ENCODE measurements at places on chromosomes 4 and X.
A peak's percentile ranks its signal among the peaks of the same experiment; 100 is the strongest.

- peak; percentile 24 for DNase-seq
These were observed 80.0 kb downstream of the ARSJ start for GRCh38 chr4:113899271-113900070.

DNA sequence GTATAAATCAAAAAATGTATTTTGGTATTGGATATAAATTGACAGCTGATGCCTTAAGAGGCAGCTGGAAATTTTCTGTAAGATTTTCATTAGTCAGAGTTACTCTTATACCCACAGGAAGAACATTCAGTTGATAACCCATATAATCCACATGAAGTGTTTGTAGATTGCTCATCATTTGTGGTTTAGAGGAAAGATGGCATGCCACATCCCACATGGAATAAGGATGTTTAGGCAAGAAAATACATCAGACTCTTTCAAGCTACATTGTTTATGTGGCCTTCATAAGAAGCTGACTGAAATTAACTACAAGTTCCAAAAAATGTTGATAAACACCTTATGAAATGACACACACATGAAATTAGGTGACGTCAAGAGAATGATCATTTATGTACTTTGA is 56.6 kb downstream of the AREG start:
- DNase-seq, result no peak

DNA sequence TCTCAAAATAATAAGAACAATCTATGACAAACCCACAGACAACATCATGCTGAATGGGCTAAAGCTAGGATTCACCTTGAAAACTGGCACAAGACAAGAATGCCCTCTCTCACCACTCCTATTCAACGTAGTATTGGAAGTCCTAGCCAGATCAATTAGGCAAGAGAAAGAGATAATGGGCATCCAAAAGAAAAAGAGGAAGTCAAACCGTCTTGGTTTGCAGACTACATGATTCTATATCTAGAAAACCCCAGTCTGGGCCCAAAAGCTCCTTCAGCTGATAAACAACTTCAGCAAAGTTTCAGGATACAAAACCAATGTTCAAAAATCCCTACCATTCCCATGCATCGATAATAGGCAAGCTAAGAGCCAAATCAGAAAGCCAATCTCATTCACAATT is 59.0 kb downstream of the CHM start:
- no peak for DNase-seq

GRCh38 chr4:47817275-47817674 is 20.6 kb downstream of the CORIN start:
- no peak for DNase-seq

DNA sequence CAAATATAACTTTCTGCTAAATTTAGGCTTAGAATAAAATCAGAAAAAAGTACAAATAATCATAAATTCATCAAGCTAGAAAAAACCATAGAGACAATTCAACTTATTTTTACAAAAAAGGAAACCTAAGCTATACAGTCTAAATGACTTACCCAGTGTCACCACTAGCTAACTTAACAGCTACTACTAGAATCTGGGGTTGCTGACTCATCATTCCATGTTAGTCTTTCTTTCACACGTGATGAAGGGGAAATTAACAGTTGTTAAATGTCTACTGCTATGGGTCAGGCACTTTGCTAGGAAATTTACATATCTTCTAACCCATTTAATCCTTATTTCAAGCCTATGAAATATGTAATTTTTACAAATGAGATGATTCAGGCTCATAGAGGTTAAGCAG is 349.3 kb upstream of the GALNT7 start:
- DNase-seq, result no peak

DNA sequence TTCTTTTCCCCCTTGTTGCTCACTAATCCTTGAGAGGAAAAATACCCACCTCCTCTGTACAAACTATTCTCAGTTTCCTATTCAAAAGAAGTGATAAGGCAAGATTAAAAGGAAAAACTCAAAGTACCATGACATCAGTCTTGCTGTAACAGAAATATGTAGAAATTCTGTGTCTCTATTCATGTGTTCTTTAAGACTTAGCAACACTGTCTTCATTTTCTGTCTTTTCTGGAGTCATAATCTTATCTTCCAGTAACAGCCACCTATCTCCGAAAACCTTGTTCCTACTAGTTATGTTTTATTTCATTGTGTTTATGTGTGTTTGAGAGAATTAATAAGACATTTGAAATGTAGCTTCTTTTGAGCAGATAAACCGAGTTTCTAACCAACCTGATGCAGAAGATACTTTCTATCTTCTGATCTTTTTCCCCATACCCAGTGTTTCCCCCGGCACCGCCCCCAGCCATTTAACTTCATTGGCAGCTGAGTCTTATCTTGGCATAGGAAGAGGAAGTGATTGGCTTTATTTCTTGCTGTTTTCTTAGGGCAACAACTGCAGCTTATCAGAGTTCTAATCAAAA is 8.0 kb downstream of the FAM241A start:
- no peak for DNase-seq

GRCh38 chr4:3022112-3022511 is 52.2 kb downstream of the HTT-AS start:
- DNase-seq, result no peak

- DNase-seq, result no peak
These were observed 1.8 kb upstream of the TMEM164 start for GRCh38 chrX:110000847-110001713.

DNA sequence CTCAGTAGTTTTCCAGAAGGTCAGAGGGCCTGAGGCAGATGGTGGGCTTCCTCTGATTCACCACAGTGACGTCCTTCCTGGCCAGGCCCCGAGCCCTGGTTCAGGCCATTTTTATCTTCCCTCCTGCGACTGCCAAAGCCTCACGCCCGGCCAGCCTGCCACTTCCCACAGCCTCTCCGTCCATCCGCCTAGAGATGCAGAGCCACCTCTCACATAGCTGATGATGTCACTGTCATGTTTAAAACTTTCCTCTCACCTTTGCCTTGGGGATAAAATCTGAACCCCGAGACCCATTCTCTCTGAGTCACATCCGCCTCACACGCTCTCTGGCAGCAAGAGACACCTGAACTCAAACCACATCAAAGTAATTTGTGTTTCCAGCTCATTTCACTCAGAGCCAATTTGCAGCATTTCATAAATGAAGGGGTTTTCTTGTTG is 175.3 kb downstream of the QDPR start:
- DNase-seq, result peak; percentile 66

- no peak for DNase-seq
These were observed 20.6 kb upstream of the ALB start for GRCh38 chr4:73383452-73383851.

- no peak for DNase-seq
These were observed 22.4 kb downstream of the FAM53A start for GRCh38 chr4:1661695-1662094.

GRCh38 chr4:6228158-6229067 is 28.1 kb upstream of the JAKMIP1 start:
- no peak for DNase-seq

GRCh38 chr4:122489061-122489460 is 32.5 kb upstream of the IL2 start:
- DNase-seq, result no peak

DNA sequence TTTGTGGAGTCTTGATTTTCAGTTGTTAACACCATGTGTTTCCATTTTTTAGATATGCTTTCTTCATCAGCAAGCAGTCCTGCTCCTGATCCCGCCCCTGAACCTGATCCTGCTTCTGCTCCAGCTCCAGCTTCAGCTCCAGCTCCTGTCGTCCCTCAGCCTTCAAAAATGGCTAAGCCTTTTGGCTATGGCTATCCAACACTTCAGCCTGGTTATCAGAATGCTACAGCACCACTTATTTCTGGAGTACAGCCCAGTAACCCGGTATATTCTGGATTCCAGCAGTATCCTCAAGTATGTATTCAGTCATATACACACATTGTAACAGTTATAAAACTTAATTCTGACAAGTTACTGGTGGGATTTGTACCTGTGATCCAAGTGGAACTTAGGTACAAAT is 60.9 kb downstream of the SEC24B start:
- no peak for DNase-seq

GRCh38 chr4:176323511-176324160 is 3.9 kb downstream of the SPCS3 start:
- no peak for DNase-seq

GRCh38 chr4:2813446-2814405 is 20.8 kb downstream of the SH3BP2 start:
- no peak for DNase-seq

- DNase-seq, result no peak
These were observed 32.3 kb downstream of the TRIM61 start for GRCh38 chr4:164945146-164945545.

GRCh38 chrX:100194082-100194775 is 215.8 kb downstream of the PCDH19 start:
- no peak for DNase-seq

GRCh38 chr4:139920486-139921002 is 233.4 kb downstream of the MAML3 start:
- no peak for DNase-seq

GRCh38 chr4:40423735-40424134 is 88.6 kb downstream of the CHRNA9 start:
- no peak for DNase-seq

- no peak for DNase-seq
These were observed 34.6 kb upstream of the TBC1D9 start for GRCh38 chr4:140790765-140791164.

GRCh38 chr4:168886351-168886750 is 123.7 kb downstream of the CBR4 start:
- no peak for DNase-seq

DNA sequence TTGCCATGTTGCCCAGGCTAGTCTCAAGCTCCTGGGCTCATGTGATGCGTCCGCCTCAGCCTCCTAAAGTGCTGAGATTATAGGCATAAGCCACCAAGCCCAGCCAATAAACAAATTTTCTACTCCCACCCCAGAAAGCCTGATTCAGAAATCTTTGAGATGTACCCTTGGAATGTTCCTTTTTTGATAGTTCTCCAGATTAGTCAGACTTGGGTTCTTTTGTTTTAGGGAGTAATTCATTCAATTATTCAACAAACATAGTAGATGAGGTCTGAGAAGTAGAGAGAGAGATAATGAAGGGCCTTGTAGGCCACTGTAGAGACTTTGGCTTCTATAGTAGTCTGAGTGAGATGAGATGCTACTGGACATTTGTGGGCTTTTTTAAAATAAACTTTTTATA is 27.8 kb downstream of the RP2 start:
- DNase-seq, result no peak

- no peak for DNase-seq
These were observed 314.9 kb upstream of the SMIM31 start for GRCh38 chr4:164439037-164439436.

- no peak for DNase-seq
These were observed 165.9 kb downstream of the PJA1 start for GRCh38 chrX:68999356-68999755.

GRCh38 chrX:136209016-136209738 is 42.0 kb downstream of the MAP7D3 start:
- DNase-seq, result no peak

GRCh38 chrX:96579252-96579651 is 105.4 kb upstream of the DIAPH2 start:
- no peak for DNase-seq

- DNase-seq, result no peak
These were observed 17.9 kb downstream of the SMARCA5 start for GRCh38 chr4:143531380-143531779.

DNA sequence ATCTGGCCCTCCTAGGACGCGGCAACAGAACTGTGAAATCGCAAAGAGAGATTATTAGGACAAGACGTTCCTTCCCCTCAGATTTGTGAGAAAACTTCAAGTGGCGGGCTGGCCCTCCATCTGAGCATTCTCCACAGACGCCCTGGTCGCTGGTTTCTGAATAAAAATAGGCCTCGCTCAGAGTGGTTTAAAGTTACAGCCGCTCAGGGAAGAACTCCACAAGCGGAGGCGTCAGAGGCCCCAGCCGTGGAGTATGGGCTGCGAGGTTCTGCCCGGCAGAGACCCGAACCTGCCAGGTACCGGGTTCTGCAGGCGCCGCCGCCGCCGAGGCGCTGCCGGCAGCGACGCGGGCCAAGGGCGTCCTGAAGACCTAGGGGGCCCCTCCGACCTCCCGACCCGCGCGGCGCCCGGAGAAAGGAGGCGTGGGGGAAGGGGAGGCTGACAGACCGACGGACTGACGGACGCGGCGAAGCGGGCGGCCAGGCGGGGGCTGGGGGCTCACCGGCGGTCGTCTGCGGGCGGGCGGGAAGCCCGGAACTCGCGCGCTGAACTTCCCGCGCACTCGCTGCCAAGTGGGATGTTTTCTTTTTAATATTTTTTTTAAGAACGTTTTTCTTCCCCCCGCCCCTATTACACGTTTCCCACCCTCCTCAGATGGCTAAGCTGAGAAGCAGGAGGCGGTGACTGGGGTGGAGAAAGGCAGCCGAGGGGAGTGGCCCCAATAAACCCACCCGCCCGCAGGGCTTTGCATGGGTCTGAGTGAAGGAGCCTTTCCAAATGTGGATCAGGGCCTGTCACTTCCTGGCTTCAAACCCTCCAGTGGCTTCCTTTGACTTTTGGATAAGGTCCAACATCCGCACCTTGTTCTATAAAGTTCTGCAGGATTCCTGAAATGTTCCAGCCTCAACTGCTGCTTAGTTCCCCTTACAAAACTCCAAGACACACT is at the start of gene PABPC4L:
TSS of gene PABPC4L (minus strand) at position 574 of the 946 bp plus-strand sequence. CDS start 770 bp downstream, outside the sequence.
- no peak for DNase-seq

DNA sequence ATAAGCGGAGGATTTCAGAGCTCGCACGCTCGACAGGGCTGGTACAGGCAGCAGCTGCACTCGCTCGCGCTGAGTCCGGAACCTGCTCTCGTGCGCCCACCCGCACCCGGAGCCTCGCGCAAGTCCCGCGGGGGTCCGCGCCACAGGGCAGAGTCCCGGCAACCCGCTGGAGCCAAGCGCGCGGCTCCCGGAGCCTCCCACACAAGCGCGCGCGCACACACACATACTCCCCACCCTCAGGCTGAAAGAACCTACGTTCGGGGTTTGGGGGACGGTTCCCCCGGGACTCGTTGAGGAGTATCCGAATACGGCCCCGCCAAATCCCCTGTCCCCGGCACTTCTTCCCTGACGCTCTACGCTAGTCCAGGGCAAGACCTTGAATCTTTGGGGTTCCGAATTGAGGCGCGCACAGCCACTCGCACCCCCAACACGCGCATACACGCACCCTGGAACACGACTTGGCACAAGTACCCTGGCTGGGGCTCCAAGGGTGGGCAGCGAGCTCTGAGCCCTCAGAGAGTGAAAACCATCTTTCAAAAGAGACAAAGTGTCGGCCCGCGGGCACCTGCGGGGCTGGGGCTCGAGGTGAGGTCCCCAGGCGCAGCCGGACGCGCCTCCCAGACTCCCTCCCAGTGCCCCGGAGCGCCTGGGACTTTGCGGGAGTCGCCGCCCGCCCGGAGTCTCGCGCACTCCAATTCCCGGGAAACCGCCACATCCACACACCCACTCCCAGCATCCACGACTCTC is 952 bp downstream of the ANOS1 start:
- no peak for DNase-seq

GRCh38 chrX:23855569-23855968 is 52.2 kb downstream of the APOO start:
- DNase-seq, result no peak

- no peak for DNase-seq
These were observed 130.9 kb downstream of the REPS2 start for GRCh38 chrX:17077361-17077760.

DNA sequence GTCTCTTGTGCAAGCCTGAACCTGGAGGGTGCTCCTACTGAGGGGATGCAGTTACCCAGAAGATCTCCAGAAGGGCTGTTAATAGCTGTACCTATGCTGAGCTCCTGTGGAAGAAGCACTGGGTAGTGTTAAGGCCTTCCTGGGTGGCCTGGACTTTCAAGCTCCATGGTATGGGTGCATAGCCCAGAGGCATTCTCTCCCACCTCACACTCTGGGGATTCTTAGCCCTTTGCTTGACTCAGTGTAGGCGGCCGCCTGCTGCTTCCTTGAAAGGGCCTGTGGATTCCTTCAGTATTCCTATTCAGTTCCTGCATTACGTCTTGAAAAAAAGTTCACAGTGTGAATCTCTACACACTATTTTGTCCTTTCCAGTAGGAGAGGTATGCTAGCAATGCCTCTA is 235.7 kb upstream of the MAGEB16 start:
- DNase-seq, result no peak
